Activated CD4-positive, alpha-beta T cell treated with anti-CD3 and anti-CD28 coated beads for 24 hours (primary cell): ENCODE measurements at places on chromosomes 1 and 21.

- DNase-seq: no peak
Observed at GRCh38 chr1:227261501-227261900, 56.8 kb downstream of the CDC42BPA start.

GRCh38 chr1:169295846-169296245 is 71.8 kb downstream of the NME7 start:
- no peak for DNase-seq

DNA sequence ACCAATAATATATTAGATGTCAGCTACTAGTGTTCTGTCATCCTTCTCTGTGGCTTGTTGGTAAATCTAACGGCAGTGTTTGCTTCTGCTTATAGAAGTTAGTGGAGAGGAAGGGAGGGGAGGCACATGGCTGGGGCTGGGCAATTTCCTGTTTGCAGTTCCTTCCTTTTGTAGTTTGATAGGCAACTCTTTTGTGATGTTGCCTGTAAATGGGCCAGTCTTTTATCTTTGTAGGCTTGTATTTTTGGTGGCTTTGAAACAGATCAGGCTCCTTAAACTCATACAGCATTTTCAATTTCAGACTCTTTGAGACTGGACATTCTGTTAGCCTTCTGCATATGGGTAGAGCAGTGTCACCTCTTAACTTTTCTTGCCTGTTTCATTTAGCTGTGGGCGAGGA is 48.1 kb downstream of the CDC14A start:
- no peak for DNase-seq

- DNase-seq: no peak
Observed at GRCh38 chr1:45455162-45455561, 35.8 kb downstream of the TESK2 start.

- no peak for DNase-seq
Observed at GRCh38 chr1:172980456-172980855, 70.3 kb downstream of the TNFSF18 start.

GRCh38 chr1:247357781-247358211 is 26.1 kb upstream of the ZNF496 start:
- no peak for DNase-seq

GRCh38 chr1:231359113-231359512 is 21.0 kb downstream of the SPRTN start:
- no peak for DNase-seq
